ENCODE measurements at places on chromosomes 1 and 21.

DNA sequence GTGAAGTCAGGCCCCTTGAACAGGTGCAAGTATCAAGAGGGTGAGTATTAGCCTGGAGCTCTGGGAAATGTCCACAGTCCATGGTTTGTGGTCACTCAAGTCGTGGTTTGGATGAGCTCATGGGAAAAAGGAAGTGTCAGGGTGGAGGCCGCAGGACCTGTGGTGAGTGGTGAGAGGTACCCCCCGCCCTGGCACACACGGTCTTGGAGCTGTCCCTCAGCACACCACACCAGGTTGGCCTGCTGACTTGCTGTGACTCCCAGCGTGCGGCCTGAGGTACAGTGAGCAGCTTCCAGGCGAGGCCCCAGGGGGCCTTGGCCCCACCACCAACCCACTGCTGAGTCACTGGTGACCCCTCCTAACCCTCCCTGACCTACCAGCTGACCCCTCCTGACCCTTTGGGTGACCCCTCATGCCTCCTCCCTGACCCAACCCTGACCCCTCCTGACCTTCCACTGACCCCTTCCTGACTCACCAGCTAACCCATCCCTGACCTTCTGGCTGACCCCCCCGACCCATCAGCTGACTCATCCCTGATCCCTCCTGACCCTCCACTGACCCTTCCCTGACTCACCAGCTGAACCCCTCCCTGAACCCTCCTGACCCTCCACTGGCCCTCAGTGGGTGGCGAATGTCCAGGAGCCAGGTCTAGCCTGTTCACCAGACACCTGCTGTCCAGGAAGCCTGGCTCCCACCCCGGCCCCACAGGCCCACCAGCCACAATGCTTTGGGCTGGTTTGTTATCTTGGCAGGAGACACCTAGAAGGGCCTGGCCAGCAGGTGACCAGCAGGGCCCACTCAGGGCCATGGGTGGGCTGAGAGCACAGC is 34.8 kb upstream of the RNF187 start:
- DNase-seq: no peak

DNA sequence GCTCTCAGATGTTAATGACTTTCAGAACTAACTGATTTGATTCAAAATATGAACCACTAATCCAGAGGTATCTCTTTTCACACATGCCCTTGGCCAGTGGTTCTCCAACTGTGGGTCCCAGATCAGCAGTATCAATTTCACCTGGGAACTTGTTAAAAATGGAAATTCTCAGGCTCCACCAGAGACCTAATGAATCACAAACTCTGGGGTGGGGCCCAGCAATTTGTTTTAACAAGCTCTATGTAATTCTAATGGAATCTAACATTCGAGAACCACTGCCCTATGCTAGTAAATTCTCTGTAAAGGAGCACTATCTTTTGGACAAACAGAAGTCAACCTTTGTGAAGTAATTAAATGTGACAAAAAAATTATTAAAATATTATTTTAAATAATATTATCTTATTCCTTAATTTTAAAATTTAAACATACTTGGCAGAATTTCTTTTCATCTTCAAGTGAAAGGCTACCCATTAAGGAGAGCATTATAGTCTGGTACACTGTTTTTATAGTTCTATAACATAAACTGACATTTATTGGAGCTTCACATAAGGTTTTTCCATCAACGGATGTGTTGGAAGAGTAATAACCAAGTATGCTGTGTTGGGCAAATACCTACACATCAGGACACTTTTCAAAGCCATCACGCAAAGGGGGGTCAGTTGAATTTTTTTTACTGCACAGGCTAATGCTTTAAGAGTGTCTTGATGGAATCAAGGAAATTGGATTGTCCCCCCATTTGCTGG is 130.4 kb downstream of the LHX4 start:
- no peak for DNase-seq

GRCh38 chr1:112316254-112316913 is 79.6 kb upstream of the CTTNBP2NL start:
- no peak for DNase-seq

- DNase-seq: no peak
Measured at GRCh38 chr1:9590201-9590600, 1.5 kb downstream of the TMEM201 start.

DNA sequence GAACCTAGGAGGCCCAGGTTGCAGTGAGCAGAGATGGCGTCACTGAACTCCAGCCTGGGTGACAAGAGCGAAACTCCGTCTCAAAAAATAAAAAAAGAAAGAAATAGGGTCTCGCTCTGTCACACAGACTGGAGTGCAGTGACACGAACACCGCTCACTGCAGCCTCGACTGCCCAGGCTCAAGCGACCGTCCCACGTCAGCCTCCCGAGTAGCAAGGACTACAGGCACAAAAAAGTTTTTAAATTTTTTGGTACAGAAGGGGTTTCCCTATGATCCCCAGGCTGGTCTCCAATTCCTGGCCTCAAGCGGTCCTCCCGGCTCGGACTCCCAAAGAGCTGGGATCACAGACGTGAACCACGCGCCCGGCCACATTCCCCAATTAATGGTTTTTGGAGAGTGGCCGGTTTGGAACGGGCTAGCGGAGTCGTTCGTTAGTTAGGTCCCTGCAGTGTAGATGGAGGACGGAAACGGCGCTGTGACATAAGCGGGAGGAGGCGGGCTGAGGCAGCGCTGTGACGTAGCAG is 611 bp upstream of the GUK1 start:
- DNase-seq: no peak

DNA sequence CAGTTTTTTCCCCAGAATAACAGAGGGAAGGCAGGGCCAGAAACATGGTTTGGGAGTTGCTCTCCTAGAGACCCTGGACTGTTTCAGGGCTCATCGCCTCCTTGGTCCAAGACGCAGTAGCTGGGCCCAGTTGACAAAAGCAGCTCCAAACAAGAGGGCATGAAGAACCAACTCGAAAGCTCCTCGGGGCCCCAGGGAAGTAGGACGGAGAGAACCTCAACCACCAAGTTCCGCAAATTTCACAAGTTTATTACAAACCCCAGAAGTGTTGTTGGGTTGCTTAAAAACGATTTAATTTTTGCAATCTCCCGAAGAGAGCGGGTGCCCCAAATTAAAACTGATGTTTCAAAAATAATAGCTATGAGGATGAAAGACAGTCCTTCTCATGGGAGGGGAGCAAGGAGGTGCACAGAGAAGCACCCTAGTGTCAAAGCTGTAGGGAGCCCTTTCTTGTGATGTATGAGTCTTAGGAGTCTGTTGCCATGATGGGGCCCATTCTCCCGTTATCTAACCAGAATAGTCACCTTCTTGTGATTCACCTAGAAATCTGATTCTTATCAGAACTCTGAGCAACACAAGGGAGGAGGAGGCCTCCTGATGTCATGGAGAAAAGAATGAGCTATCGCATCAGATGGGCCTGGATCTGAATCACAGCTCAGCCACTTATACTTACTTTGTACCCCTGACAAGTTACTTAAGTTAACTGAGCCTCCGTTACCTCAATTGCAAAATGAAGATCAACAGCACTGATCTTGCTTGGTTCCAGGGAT is 165.7 kb upstream of the IRF2BP2 start:
- DNase-seq: no peak

DNA sequence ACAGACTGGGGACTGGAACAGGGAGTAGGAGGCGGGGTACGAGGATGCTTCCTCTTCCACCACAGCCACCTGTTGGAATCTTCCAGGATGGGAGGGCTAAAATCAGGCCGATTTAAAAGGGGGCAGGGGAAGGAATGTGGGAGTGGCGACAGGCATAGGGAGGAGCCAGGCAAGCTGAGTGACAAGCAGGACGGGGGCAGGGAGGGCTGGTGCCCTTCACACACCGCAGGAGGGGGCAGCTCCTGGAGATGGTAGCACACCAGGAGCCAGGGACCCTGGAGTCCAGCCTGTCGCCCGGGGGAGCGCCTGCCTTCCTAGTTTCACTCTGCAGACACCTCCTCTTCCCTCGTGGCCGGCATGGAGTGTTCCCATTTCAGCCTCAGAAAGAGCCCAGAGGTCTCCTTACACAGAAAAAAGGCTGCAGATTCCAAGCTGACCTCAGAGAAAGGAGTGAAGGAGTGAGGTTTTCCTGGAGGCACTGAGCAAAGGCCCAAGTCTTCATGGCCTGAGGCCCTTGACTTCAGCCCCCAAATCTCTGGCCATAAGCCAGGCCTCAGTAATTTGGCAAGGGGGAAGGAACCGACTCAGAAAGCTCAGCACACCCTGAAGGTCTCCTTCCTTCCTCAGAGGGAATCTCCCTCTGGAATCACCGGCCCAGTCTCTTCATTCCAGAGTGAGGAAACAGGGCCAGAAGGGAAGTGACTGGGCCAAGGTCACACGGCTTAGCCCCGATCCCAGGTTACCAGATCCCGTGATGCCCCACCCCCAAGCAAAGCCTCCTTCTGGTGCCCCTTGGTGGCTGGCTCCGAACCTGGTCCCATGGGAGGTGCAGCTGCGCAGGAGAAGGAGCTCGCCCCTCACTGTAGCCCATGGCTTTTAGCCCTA is 8.1 kb downstream of the BLACAT1 start:
- DNase-seq: no peak

- DNase-seq: no peak
Measured at GRCh38 chr1:94522304-94522703, 19.3 kb downstream of the F3 start.

- DNase-seq: no peak
Measured at GRCh38 chr21:17513214-17514123, 626 bp downstream of the CXADR start.

- DNase-seq: no peak
Measured at GRCh38 chr1:154683820-154684219, 75.8 kb upstream of the ADAR start.

DNA sequence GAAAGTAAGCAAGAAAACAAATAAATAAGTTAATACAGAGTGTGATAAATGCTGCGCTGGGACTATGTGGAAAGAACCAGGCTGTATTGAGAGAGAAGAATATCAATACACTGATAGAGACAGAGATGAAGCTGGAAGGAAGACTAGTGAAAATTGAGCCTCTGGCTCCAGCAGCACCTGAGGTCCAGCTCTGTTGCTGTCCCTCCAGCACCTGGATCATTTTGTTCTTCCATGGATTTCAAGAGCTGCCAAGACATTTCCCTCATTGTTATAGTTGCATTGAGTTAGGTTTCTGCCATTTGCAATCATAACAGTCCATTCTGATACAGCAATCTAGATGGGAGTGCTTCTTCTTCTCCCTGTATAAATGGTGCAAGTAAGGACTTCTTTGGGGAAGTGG is 242.7 kb upstream of the FGGY start:
- DNase-seq: no peak

- no peak for DNase-seq
Measured at GRCh38 chr1:6822530-6823359, 37.5 kb downstream of the CAMTA1 start.

GRCh38 chr1:56933606-56934005 is 32.2 kb downstream of the C8B start:
- no peak for DNase-seq

DNA sequence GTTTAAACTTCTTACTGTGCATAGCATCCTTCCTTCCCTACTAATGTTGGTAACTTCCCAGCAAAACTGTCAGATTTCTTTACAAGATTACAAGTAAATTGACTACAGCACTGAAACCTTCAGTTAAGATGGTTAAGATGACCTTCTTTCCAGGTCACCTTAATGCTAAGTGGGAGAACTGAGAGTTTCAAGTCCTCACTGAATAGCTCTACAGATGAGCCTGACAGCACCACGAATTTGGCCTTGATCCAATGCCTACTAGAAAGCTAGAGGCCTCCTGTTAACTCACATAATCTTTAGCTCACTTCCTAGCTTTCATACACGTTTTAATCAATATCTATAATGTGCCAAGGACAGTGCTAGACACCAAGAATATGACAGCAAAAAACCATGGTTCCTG is 276.0 kb upstream of the PLD5 start:
- DNase-seq: no peak

DNA sequence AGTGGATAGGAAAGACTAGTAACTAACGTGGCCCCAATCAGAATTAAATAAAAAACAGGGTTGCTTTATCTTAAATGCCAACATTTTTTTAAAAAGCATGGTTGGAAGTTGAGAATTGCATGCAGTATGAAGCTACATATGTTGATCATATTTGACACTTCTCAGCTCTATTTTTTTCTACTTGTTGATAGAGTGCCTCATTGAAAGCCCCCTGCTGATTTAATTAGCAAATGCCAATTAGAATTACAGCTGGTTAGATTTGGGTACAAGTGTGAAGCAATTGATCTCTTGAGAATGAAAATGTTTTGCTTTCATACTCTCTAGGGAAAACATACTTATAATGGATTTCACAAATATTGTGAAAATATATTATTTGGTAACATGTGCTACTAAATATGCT is 40.5 kb downstream of the CHD1L start:
- DNase-seq: no peak

DNA sequence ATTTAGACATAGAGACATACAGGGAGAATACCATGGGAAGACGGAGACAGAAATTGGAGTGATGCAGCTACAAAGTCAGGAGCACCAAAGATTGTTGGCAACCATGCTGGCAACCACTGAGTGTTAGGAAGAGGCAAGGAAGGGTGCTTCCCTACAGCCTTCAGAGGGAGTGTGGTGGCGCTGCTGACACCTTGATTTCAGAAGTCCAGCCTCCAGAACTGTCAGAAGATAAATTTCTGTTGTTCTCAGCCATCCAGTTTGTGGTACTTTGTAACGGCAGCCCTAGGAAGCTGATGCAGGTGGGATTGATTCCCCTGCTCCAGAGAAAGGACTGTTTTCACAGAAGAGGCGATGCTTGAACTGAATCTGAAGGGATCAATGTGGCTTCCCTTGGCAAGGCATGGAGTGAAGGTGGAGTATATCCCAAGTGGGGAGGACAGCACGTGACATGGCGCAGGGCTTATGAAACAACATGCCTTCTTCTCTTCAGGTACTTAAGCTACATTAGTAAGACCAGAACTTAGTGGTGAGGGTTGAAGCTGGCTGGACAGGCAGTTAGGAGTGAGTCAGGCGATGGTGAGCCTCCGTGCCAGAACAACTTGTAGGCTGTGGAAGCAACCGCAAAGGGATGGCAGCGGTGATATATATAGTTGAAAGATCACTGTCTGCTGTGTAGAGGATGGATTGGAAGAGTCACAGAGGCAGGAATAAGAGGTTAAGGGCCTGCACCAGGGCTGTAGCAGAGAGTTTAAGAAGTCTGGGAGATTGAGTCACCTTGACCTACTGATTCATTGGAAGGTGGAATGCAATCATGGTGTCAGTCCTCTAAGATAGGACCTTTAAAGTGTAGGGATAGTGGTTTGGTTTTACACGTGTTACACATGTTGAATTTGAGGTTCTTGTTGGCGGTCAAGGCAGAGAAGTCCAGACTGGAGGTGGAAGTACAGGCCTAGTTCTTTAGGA is 2.1 kb downstream of the LEPR start:
- DNase-seq: no peak

DNA sequence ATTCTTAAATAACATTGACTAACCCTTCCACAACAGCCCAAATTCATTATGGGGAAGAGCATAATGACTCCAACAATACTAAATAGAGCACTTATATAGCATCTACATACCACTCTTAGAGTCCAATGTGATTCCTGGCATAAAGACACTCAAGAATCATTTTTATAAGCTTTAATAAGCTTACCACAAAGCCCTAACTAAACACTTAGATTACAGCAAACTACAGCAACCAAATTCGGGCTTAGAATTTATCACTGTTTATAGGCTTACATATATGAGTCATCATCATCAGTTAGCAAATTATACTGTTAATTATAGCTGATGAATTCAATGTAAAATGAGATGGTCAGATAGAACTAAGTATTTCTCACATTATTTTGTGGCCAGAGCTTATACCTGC is 7.3 kb downstream of the SCYL3 start:
- DNase-seq: no peak

Data from stimulated activated CD4-positive, alpha-beta T cell treated with anti-CD3 and anti-CD28 coated beads, Interleukin-12 subunit alpha, Interleukin-12 subunit beta, amount 100 ng/mL, for 24 hours (primary cell).